ENCODE measurements at places on chromosomes 16 and 17.

GRCh38 chr17:53543472-53543871 lies 279.3 kb upstream of the KIF2B start:
- DNase-seq: no peak

DNA sequence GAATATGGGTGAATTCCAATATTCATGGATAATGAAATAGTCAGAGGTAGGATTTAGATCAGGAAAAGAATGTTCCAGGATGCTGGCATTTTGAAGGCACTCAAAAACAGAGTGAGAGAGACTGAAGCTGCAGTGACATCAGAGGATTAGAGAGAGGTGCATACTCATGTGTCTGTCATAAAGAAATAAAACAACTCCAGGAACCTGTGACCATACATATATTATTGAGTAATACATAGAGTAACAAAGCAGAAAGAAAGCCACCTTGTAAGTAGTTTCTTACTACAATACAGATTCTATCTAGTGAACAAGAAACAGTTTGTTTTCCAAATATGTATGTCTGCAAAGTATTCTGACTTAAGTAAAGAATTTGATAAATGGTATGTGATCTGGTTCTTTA lies 62.3 kb upstream of the PHOSPHO1 start:
- peak; percentile 18 for DNase-seq

GRCh38 chr17:6477831-6478383 lies 33.7 kb downstream of the PIMREG start:
- no peak for DNase-seq

GRCh38 chr16:23387666-23388065 lies 65.3 kb downstream of the COG7 start:
- no peak for DNase-seq

GRCh38 chr16:734208-734980 lies 6.4 kb downstream of the CIAO3 start:
- no peak for DNase-seq

DNA sequence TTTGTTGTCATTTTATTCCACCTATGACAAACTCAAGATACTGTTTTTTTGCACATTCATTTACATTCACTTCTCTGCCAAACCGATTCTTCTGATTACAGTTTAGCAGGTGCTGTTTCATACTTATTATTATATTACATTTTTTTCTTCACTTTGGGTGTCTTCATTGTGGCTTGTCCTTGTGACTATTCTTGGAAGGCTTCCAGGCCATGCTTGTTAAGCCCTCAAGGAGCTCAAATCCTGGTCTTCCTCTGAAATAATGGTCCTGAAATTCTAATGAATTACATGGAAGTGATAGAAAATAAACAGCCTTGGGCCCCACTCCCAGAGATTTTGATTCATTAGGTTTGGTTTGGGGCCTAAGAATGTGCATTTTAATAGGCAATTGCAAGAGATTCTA lies 1.4 kb downstream of the KRTAP2-4 start:
- DNase-seq: no peak

DNA sequence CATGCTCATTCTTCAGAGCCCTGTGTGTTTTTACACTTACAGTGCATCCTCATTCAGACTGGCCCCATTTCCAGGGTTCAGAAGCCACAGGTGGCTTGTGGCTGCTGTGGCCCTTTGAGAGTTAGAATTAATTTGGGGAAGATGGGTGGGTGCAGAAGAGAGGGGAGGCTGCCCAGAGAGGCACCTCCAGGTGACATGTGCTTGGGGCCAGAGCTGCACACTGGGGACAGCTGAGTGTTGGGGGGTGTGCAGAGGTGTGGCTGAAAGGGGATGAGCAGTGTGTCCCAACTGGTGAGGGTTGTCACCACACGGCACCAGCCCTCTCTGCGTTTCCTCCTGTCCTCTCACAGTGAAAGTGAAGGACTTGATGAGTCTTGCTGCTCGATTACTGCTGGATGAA lies 6.9 kb upstream of the EIF1 start:
- DNase-seq: no peak
